ENCODE measurements at places on chromosomes 1 and 21.

- no peak for DNase-seq
Measured at GRCh38 chr1:84425150-84425896, 27.0 kb downstream of the DNASE2B start.

- no peak for DNase-seq
Measured at GRCh38 chr21:26834181-26834905, 10.9 kb downstream of the ADAMTS1 start.

- no peak for DNase-seq
Measured at GRCh38 chr1:67834246-67834877, 1.1 kb upstream of the GNG12 start.

DNA sequence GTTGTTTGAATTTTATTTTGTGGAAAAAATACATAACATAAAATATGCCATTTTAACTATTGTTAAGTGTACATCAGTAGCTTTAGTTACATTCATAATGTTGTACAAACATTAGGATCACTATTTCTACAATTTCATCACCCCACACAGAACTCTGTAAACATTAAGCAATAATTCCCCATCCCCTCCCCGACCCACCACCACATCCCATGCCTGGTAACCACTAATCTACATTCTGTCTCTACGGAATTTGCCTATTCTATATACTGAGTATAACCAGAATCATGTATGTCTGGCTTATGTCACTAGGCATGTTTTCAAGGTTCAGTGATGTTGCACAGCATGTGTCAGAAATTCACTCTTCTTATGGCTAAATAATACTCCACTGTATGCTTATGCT, 47.7 kb downstream of the CDC42BPA start:
- no peak for DNase-seq

- peak; percentile 29 for DNase-seq
Measured at GRCh38 chr1:227299688-227300087, 18.6 kb downstream of the CDC42BPA start.

DNA sequence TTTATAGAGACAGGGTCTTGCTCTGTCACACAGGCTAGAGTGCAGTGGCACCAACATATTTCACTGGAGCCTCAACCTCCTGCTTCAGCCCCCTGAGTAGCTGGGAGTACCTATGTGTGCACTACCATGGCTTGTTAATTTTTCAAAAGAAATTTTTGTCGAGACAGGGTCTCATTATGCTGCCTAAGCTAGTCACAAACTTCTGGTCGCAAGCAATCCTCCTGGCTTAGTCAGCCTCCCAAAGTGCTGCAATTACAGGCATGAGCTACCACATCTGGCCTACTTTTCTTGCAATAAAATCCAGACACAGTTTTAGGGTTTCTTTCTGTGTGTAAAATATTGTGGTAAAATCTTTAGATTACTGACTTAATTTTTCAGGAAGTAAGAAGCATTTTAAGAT, 27.9 kb upstream of the NTPCR start:
- no peak for DNase-seq

GRCh38 chr1:52192024-52192423, 50.1 kb downstream of the ZFYVE9 start:
- DNase-seq: no peak

DNA sequence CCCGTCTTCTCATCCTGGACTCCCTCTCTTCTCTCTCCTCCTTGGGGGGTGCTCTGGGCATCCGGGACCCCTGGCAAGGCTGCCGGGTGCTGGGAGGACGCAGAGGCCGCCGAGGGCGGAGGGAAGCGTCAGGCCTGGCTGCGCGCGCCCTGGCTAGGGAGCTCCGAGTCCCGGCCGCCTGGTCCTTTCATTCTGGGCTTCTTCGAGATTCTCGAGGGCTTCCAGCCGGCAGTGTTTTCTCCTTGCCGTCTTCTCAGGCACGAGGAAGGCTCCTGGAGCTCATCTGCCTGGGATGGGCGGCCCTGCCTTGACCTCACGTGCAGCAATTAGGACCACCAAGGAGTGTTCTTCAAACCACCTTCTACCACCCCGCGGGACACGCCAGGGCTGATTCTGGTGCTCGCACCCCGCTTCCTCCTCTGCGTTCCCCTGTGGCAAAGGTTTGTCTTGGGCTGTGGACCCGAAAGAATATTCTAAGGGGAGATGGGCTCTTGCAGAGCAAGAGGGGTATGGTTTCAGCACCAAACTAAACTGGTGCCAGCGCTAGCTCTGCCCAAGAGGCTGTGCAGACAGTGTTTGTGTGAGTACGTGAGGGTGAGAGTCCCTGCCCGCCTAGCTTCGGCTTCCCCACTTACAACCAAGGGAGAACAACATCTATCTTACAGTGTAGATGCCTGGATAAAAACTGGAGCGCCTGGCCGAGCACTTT, 36.5 kb downstream of the PIK3CD start:
- no peak for DNase-seq

DNA sequence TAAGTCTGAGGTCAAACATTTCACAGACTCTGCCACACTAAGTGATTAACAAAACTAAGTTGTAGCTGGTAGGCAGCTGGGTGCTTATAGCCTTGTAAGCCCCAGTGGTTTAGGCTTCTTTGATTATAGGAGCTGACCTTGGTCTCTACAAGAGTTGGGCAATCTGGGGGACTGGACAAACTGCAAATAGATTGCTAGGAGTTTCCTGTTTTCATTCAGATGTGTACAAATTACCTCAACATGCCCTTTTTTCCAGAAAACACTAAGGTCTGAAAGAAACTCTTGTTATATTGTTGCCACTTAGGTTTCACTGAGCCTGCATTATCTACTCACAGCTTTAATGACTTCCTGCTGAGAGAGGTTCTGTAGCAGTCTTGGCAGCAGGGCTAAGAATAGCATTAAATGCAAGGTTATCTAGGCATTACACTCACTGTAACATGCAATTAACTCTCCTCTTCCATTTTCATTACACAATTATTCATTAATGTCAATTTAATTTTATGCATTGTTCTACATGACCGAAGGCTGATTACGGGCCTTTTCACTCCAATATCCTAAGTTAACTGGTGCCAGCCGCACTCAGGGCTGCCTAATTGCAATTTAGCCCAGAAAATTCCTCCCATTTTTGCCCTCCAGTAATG, 314.0 kb downstream of the LMO4 start:
- DNase-seq: no peak

DNA sequence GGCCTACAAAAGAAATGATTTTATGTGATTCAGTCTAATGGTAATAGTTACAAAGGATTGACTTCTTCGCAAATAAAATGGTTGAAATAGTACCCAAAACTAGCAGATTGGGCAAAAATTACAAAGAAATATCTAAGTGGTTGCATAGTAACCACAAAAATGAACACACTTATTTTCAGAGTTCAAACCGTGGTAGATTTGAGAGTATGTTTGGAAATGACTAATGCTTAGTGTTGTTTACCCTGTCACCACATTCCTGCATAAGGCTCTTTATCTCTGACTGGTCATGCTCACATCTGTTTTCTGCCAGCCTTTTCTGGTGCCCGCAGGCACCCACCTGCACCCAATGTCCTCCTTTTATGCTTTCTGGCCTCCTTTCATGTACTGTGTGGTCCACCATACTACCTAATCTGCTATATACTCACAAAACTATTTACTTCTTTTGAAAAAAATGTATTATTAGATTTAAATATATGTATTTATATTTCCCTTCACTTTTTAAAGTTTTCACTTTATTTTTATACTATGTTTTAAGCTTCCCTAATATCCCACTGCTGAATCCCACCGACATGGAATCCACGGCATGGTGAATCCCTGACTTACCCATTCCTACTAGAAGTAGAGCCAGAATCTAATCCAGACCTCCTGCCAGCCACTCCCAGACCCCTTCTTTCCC, 30.3 kb downstream of the PTPRC start:
- DNase-seq: peak; percentile 51

DNA sequence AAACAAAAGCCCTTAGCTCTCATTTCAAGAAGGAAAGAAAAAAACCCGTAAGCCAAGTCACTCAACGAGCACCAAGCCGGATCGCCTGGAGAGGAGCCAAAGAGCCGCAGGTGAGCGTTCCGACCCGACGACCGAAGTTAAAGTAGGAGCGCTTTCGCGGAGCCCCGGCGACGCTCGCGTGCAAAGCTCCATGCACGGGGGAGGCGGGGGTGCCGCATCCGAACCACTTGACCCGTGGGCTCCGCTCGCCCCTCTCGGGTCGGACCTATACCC, 382 bp downstream of the GPBP1L1 start:
- no peak for DNase-seq

DNA sequence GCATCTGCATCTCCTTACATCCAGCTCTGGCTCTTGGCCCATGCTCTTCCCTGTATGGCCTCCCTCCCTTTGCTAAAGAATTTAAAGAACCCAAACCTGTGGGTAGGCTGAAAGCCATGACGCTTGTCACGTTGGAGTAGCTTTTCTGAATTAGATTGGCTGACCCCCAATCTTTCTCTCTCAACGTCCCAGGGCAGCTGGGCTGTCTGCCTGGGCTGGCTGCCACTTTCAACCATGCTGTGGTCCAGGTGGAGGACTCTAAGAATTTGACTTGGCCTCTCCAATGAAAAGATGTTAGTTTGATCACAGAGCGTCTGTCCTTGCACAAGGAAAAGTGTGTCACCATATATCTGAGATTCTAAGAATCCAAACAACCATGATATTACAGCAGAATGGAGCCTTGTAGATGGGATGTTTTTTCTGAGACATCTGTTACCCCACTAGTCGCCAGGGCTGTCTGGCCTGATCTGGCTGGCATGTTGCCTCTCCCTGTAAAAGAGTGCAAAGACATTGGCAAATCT, 6.5 kb upstream of the IGSF3 start:
- DNase-seq: peak; percentile 80

DNA sequence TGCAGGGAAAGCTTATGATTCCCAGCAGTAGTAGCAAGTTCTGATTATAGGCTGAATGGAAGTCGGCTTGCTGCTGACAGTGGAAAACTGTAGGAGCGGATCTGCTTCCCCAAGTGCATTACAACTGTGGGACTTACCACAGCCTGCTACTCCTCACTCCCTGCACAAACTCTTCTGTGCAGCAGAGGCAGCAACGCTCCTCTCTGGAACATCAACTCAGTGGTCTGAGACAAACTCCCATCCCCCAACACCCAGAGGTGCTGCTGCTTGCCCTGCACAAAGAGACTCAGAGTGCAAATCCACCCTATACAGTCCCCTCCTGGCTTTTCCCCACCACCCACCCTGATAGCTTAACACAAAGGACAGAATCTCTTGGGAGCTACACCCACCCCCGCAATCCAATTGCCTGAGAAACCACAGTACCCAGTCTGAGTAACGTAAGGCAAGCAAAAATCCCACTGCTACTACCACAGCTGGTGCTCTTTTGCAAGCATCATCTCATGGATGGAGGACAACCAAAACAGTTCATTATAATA, 1455.2 kb downstream of the AMY1C start:
- no peak for DNase-seq

GRCh38 chr1:155196893-155197638, 10.6 kb downstream of the THBS3 start:
- no peak for DNase-seq

- peak; percentile 81 for DNase-seq
Measured at GRCh38 chr21:40146216-40146837, 279.1 kb downstream of the PCP4 start.

GRCh38 chr1:237145379-237146135, 103.6 kb downstream of the RYR2 start:
- DNase-seq: no peak

DNA sequence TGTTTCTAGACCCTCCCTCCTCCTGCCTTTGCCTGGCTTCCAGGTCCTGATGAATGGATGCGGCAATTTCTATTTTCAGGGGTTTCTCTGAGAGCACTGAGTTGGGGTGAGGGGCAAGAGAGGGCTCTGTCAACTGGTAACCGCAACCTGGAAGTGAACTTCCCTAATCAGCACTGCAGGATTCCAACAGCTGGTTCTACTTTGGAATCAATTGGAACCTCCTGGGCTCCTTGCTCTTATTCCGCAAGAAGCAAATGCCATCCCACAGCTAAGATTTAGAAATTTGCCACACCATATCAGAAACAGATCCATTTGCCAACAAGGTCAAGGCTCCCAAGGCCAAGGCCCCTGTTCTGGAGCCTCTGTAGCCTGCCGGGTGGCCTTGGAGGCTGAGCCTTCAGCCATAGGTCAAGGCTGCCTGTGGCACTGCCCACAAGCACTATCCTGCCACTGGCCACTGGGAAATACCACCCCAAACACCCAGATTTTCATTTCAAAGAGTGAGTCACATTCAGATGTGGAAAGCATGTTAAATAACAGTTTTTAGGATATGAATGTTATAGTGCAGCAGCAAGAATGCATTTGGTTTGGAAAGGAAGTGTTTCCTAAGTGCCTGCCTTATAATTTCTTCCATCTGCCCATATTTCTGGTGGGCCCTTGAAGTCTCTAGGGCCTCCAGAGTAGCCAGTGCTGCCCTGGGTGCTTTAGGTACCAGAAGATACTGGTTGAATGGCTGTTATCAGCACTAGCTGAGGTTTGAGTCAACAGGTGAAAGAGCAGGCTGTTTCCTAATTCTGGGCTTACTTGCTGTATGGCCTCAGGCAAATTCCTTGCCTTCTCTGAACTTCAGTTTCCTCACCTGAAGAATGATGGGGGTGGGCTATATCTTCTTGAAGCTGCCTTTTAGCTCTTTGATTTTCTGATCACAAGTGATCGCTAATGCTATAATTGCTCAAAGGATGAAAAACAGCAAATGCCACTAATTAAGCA, 56.3 kb upstream of the JUN start:
- no peak for DNase-seq

DNA sequence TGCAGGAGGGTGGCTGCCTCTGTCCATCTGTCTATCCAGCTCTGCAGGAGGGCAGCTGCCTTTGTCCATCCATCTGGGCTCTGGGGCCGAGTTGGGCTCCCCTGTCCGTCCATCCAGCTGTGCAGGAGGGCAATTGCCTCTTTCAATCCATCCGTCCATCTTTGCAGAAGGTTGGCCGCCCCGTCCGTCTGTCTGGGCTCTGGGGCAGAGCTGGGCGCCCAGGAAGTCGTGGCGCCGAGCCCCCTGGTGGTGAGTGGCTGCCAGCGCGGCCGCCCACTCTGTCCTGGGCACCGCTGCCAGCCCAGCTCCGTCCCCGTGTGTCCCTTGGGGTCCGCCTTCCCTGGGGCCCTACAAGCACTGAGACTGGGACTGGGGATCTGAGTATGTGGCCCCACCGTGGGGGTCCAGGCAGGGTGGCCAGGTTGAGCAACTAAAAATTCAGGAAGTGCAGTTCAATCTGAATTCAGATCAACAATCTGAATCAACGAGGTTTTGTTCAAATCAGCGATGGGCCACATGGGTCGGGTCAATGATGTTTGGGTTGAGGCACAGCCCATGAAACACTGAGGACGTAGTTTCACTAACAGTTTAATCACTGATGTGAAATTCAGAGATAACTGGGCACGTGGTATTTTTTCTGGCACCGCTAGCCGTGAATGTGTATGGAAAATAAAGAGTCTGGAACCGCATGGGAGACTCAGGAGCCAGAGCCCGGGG, 99.1 kb upstream of the ACTRT2 start:
- peak; percentile 17 for DNase-seq

DNA sequence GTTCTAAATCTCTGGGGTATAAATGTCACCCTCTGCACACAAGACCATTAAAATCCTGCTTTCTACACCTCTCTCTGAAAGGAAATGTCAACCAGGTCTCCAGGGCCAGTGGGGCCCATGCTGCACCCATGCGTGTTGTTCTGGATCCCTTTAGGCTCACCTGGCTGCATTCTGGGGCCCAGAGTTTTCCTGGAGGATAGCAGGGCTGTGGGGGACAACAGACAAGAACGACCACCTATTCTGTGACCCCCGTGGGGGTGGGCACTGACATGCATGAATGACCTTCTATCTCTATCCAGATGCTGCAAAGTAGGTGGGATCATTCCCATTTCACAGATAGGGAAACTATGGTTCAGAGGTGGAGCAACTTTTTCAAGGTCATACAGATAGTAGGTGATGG, 41.6 kb downstream of the TNNT2 start:
- no peak for DNase-seq
